Retinal pigment epithelial cell (primary cell): ENCODE measurements at places on chromosomes 2 and 18.
A peak's percentile ranks its signal among the peaks of the same experiment; 100 is the strongest.

DNA sequence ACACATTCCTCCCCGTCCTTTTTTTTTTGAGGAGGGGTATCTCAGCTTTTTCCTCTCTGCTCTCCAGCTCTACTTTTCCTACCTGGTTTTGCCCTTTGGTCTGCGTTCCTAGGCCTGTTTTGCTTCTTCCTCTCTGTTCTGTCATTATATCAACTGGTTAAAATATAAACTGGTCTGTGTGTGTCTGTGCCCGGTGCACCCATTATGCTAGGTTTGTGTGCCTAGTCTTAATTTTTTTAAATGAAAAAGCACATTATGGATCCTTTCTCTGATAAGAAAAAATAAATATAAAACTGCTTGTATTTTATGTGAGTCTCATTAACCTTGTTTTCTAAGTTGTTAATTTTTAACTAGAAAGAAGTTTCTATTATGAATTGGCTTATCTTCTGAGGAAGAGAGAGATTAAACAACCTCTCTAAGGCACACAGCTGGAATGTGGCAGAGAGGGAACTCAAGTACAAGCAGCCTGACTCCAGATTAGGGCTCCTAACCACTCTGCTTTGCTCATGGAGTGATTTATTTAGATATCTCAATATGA, 17.4 kb downstream of the SLC38A11 start:
- DNase-seq, result no peak

- no peak for DNase-seq
These were observed 50.5 kb downstream of the ZNF532 start for GRCh38 chr18:58915006-58915799.

DNA sequence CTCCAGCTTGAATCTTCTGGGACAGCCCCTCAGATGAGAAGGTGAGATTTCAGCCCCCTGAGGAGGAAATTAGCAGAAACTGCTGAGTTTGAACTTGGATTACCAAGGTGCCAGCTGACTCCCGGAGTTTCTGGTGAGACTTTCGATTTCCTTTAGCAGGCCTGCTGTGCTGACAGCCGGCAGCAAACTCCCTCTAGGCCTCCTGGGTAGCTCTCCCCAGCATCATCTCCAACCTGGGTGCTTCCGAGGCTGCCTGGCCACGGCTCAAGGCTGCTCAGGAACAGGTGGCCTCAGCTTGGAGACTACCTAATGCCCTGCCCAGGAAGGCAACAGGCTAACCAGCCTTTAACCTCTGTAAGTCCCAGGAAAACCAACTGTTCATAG, 16.5 kb downstream of the SDC1 start:
- no peak for DNase-seq

- DNase-seq, result no peak
These were observed 377.1 kb upstream of the CNTNAP5 start for GRCh38 chr2:123648016-123648415.

DNA sequence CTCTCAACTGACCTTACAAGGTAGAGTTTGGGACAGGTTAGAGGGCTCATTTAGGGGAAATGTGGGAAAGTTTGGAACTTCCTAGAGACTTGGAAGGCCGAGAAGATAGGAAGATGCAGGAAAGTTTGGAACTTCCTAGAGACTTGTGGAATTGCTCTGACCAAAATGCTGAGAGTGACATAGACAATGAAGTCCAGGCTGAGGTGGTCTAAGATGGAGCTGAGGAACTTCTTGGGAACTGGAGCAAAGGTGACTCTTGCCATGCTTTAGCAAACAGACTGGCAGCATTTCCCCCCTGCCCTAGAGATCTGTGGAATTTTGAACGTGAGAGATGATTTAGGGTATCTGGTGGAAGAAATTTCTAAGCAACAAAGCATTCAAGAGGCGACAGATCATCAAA, 258.9 kb upstream of the GULP1 start:
- no peak for DNase-seq

- DNase-seq, result no peak
These were observed 3.4 kb downstream of the CYP26B1 start for GRCh38 chr2:72144274-72144631.

DNA sequence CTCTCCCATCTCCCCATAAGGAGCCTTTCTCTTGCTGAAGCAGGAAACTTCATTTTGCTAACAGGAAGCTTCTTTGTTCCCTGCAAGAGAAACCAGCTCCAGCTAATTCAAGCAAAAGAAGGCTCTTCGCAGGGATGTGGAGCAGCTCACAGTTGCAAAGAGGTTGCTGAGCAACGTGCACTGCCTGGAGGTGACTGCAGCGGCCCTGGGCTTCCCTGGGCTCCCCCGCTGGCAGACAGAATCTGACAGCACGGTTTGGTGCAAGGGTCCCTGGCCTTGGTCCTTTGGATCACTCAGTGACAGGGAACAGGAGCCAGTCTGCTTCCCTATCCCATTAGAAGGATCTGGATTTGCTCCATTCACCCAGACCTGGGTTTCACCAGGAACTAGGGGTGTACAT, 25.8 kb downstream of the GPR55 start:
- no peak for DNase-seq

- no peak for DNase-seq
These were observed 602.1 kb upstream of the SYT4 start for GRCh38 chr18:43879415-43879814.

- DNase-seq, result no peak
These were observed 2.2 kb downstream of the IMPACT start for GRCh38 chr18:24428709-24429108.

DNA sequence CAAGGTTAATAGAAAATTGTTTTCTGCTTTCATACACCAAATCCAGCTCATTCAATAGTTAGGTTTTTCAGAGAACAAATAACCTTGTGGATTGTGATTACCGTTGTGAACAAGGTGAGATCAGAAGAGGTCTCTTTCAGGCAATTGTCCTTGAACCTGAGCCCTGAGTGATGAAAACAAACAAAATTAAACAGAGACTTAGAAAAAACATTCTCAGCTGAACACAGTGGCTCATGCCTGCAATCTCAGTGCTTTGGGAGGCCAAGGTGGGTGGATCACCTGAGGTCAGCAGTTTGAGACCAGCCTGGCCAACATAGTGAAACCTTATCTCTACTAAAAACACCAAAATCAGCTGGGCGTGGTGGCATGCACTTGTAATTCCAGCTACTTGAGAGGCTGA, 68.1 kb downstream of the HNMT start:
- DNase-seq, result no peak

DNA sequence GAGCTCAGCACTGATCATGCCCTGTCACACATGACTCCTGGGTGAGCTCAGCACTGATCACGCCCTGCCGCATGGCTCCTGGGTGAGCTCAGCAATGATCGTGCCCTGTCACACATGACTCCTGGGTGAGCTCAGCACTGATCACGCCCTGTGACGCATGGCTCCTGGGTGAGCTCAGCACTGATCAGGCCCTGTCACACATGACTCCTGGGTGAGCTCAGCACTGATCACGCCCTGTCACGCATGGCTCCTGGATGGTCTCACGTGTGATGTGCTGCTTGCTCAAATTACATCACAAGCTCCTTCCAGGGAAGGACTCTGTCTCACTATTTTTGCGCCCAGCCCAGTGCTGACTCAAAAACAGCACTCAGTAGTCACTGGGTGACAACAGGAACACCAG, 258.0 kb downstream of the HDAC4 start:
- DNase-seq, result no peak

GRCh38 chr2:166539340-166540162, 45.5 kb upstream of the SCN7A start:
- peak; percentile 28 for DNase-seq

DNA sequence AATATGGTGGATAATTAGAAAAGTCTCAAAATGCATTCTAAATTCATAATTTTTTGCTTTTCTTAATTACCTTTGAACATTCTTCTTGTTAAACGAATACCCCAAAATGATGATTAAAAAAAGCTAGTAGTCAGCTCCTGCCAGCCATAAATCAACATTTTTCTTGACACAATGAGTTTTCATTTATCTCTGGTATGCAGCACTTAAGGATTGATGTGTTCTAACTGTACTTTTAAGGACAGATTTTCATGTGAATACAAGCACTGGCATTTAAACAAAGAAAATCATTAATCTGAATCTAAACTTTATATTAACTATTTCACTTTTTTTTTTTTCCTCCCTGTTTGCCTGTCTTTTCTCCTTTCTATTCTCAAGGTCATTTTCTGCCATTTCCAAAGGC, 976.8 kb downstream of the TMEM182 start:
- no peak for DNase-seq

- DNase-seq, result no peak
These were observed 9.8 kb upstream of the DNAJC27 start for GRCh38 chr2:24981411-24982136.

GRCh38 chr2:31075941-31076590, 62.2 kb downstream of the GALNT14 start:
- no peak for DNase-seq

DNA sequence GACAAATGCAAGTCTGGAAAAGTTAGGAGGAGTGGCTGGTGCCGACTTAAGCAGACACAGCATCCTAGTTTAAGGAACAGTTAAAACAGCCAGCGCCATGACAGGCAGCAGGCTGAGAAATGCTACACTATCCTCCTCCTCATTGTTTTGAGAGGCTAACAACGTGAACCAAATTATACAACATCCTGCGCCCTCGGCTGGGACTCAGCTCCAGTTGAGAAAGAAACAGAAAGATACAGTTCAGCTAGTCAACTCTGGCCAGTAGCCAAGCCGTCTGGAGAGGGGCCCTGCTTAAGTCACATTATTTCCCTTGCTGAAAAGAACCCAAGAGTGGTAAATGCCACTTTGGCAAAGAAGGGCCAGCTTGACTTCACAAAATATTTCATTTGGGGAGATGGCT, 90.2 kb downstream of the BCL11A start:
- DNase-seq, result no peak

GRCh38 chr2:42923580-42924417, 131.4 kb upstream of the HAAO start:
- no peak for DNase-seq
